Frontal cortex (tissue), 4 donors: ENCODE measurements at places on chromosomes 12 and 14. TPM values are rescaled to one million over a fixed set of nuclear protein-coding genes. Genes with fewer than 3 reads are reported as not detected.
A peak's percentile ranks its signal among the peaks of the same experiment; 100 is the strongest.

DNA sequence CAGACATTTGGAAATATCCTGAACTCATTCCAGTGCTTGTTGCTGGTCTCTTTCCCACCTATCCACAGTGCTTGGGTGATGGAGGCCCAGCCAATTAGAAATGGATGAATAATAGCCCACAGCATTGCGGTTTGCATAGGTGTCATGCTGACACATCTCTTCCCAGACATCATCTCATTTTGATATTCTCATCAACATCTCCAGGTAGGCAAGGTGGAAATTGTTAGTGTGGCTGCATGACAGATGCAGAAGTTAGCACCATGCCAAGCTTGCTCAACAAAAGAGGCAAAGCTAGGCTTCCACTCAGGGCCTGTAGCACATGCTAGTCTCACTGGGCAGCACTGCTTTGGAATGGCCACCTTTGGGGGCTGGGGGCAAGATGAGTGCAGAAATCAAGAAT is 1118.9 kb downstream of the VRK1 start:
- no peak for DNase-seq

DNA sequence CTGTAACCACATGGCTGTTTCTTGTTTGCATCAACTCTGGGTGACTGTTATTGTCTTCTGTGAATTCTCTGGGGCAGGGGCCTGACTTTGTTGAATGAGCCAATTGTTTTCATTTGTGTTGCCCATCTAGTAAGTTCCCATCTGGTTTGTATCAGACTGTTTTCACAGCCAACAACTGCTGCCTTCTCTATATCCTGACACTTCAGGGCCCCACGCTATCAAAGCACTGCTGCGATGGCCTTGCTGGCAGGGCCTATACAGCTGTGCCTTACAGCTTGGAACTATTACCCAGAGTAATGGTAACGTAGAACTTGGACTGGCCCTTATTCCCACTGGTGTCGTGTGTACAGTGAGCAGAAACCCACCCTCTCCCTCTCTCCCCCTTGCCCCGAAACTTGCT is 104.3 kb upstream of the DACT1 start:
- peak; percentile 8 for DNase-seq

DNA sequence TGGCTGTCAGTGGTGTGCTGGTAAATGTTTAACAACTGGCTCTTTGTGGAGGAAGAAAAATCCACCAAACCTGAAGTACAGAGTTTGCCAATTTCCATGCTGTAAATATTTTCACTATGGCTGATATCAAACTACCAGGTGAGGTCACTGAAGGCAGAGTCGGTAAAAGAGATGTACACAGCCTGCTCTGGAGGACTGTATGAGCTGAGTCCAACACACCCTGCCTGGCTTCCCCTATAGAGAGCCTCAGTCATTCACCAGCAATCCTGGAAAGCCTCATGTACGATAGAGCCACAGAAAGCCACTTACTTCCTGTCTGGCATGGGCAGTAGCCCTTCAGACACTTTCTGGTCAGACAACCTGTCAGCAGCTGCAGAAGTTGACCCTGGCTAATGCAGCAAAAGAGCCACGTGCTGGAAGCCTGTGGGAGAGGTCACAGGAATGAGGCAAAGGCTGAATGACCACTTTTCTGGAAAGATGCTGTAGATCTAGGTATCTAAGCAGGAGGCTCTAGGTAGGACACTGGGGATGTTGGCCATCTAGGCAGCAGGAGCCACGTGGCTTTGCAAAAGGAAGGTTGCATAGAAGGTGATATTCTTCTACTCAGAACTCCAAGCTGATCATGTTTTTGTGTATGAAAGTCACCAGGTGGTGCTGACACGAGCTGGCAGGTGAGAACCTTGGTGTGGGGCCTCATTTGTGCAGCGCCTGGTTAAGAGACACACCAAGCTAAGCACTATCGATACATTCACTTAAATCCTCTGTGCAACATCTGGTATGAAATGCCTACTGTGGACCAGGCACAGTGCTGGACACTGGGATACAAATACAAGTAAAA is 553.9 kb downstream of the VRK1 start:
- no peak for DNase-seq

DNA sequence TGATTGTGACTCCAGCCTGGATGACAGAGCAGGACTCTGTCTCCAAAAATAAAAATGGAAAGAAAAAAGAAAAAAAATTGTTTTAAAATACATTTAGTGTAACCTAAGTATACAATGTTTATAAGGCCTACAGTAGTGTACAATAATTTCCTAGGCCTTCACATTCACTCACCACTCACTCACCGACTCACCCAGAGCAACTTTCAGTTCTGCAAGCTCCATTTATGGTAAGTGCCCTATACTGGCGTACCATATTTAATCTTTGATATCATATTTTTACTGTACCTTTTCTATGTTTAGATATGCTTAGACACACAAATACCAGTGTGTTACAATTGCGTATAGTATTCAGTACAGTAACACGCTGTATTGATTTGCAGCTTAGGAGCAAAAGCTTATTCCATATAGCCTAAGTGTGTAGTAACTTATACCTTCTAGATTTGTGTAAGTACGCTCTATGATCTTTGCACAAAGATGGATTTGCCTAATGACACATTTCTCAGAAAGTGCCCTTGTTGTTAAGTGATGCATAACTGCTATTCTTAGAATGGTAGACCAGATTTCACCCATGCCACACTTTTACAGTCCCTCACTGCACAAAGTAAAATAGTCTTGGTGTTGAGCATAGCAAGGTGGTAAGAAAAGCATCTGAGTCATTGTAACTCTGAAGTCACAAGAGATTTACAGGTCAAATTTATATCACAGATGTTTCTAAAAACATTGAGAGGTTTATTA is 151.9 kb downstream of the LRRK2 start:
- DNase-seq, result no peak

GRCh38 chr12:53452159-53453077 is 516 bp downstream of the PCBP2 start:
- DNase-seq, result peak; percentile 88

- DNase-seq, result no peak
Observed at GRCh38 chr12:90543841-90544240, 411.1 kb downstream of the CCER1 start.

DNA sequence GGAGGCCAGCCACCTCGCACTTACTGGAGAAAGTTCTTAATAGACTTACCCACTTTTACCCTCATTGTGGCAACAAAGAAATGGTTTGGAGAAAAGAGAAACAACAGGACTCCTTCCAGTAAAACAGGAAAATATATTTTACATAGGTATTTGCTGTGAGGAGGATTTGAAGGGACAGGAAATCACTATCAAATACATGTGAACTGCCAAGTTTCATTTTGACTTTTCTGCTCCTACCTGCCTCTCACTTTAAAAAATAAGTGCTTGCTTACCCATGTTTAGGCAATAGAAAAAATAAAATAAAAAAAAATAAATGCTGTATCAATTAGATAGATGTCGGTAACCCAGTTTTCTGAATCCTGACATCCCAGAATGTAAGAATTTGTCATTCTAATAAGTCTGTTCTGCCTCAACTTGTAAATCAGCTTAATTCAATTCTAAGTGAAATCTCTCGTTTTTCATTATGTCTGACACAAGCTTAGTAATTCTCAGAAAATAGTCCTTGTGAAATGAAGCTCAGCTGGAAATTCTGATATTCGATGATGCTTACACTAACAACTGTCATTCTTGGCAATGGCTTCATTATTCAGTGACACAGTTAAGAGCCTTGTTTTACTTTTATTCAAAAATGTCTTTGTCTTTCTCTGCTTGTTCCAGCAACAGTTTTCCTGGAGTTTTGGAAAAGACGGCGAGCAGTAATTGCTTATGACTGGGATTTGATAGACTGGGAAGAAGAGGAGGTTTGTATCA is 131.3 kb downstream of the SLC5A8 start:
- DNase-seq, result no peak

Gene CPSF2
- 18.3 TPM for total RNA-seq

Gene TAS2R13
- 2.4 TPM for total RNA-seq

DNA sequence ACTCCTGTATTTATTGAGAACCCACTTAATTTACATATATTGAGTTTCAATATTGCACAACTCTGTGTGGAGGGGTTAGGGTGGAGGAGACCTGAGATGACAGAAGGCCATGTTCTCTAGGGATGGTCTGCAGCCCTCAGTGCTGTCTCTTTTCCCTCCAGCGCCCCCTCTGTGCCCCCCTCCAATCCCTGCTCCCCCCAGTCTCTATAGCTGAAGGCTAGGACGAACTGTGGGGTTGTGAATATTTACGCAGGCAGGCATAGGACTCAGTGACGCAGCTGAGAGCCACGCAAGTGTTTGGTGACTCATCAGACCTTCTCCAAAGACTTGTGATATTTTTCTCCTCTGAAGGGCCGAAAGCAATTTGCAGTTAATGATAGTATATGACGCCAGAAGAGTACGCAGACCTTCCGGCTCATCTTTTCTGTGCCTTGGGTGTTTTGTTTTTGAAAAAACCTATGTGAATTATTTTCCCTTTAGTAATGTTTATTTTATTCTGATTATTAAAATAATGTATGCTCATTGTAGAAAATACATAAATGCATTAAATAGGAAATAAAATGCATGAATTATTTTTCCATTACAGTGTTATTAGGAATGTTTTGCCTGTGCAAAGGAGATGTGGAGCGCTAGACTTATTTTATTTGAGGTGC is 85.3 kb downstream of the SLC25A47 start:
- no peak for DNase-seq

DNA sequence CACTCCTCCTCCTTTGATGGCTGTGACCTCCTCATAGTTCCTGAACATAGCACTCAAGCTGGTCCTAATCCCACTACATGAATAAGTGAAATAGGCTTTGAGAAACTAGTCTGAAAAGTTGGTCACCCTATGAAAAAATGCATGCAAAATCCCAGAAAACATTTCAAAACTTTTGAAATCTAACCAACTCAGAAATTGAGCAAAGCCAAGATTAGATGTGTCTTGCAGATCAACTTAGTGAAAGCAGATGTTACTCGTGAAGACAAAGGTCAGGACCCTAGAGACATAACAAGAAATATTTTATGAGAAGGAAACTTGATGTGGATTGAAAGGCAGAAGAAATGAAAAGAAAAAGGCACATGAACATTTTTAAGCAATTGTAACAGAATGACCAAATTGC is 63.3 kb downstream of the TSHR start:
- DNase-seq, result no peak

Gene RGS6
- total RNA-seq, result 4.9 TPM

GRCh38 chr14:57464008-57464730 is 29.5 kb downstream of the CCDC198 start:
- DNase-seq, result no peak

Gene IFI27
- 9.0 TPM for total RNA-seq
